DMS 273 treated with DMSO at 0.1 percent for 48 hours (cell line): ENCODE measurements at places on chromosomes 16 and 17.

DNA sequence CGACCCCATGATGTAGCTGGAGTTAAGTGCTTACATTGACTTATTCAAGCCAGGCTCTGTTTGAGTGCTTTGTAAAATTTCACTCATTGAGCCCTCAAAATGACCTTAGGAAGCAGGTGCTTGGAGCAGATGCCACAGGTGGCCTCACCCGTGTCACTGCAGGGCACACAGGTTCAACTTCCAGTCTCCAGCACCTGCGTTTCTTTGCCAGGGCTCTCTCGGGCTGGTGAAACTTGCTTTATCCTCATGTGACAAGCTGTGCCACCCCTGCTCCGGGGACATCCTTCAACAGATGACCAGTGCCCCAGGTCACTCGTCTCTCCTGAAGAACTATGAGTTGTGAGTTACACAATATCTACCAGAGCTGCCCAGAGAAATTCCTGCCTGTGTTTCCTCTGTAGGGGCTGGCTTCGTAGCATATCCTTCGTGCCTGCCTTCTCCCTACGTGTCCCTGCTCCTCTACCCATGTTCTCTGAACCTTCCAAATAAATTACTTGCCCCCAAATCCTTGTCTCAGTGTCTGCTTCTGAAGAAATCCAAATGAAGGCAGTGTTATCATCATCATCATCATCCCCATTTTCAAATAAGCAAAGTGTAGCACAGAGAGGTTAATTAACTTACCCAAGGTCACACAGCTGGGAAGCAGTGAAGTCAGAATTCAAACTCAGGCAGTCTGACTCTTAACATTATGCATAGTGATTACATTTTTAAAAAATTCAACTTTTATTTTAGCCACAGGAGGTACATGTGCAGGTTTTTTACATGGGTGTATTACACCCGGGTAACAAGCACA lies 352.5 kb downstream of the NPIPA8 start:
- DNase-seq: no peak

DNA sequence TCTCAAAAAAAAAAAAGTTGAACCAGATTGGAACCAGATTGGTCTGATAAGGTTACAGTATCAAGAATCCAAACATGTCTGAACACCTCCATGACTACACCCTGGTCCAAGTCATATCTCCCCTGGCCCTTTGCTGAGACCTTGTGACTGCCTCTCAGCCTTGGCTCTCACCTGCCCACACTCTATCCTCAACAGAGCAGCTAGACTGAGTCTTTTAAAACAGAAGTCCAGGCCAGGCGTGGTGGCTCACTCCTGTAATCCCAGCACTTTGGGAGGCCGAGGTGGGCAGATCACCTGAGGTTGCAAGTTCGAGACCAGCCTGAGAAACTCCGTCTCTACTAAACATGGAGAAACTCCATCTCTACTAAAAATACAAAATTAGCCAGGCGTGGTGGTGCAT lies 91.7 kb downstream of the AIPL1 start:
- DNase-seq: no peak

- DNase-seq: no peak
Measured at GRCh38 chr16:66240631-66241395, 125.7 kb upstream of the CDH5 start.

DNA sequence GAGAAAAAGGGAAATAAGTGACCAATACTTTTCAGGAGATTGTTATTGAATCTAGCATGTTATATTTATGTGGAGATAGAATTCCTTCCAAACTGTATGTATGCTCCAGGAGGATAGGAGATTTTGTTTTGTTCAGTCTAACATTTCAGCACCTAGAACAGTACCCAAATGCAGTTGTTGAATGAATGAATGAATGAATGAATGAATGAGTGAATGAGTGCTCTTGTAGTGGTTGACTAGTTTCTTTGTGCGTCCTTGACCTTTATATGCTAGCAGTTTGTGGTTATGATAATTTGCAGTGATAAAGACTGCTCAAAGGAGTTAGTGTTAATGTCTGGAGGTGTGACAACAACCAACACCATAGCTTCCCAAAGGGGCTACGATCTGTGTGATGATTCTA lies 663.5 kb upstream of the GOT2 start:
- DNase-seq: no peak

GRCh38 chr16:77531752-77532151 lies 96.9 kb upstream of the ADAMTS18 start:
- no peak for DNase-seq

DNA sequence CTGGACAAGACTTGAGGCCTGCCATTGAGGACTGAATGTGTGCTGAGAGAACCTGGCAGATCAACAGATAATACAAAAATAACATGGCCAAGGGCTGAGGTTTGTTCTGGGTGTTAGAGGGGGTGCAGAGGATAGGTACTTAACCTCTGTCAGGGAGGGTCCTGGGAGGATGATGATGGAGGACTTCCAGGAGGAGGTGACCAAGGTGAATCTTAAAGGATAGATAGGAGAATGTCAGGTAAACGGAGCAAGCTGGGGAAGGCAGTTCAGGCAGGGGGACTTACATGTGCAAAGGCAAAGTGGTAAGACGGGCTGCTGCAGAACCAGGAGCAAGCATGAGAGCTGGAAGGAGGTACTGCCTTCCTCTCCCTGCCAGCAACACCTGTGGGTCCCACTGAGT lies 119.8 kb upstream of the PLCG2 start:
- DNase-seq: no peak

DNA sequence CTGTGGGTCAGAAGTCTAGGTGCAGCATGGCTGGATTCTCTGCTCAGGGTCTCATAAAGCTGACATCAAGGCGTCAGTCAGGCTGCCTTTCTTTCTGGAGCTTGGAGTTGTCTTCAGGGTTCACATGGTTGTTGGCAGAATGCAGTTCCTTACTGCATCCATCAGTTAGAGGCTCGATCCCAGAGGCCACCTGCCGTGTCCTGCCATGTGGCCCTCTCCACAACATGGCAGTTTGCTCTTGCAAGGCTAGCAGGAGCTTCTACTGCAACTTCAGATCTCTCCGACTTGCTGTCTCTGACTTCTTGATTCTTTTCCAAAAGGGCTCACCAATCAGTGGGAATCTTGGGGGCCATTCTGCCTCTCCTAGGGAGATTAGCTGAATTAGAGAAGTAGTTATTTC lies 11.9 kb downstream of the PITPNC1 start:
- no peak for DNase-seq

- DNase-seq: no peak
Measured at GRCh38 chr17:68052810-68053209, 17.3 kb downstream of the KPNA2 start.

DNA sequence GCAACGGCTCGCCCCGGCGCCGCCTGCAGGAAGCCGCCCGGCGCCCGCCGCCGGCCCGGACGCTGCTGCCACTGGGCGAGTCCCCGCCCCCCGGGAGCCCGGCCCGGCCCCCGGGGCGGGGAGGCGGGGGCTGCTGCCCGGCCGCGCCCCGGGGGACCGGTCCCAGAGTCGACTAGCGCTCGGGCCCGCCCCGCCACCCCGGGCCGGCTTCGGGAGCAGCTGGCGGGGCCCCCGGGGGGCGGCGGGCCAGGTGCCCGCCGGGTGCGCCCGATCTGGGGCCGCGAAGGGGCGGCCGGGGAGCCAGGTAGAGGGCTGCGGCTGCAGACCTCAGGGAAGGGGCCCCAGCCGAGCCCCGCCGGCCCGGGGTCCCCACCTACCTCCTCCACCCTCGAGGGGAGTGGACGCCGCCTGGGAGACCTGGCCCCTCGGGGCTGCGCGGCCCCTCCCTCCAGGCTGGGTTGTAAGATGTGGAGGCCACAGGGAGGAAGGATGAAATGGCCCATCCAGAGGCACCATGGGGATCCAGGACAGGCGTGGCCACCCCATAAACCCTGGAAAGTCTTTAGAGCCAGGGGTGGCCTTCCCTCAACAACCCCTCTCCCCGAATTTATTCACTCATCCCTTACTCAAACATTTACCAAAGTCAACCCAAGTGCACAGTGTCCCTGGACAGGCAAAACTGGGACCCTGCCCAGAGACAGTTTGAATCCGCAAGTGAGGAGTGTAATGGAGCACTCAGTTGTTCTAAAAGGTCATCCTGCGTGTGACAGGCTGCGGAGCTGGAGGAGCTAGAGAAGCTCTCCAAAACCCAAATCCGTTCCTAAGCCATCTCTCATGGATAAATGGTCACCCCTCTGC lies at the start of gene CDYL2:
TSS of gene CDYL2 (minus strand) at position 73 of the 858 bp plus-strand sequence. CDS start 425 bp downstream, outside the sequence.
- no peak for DNase-seq
